Esophagus squamous epithelium (tissue), 5 donors: ENCODE measurements at places on chromosomes 2 and 18. TPM values are rescaled to one million over a fixed set of nuclear protein-coding genes. Genes with fewer than 3 reads are reported as not detected.

DNA sequence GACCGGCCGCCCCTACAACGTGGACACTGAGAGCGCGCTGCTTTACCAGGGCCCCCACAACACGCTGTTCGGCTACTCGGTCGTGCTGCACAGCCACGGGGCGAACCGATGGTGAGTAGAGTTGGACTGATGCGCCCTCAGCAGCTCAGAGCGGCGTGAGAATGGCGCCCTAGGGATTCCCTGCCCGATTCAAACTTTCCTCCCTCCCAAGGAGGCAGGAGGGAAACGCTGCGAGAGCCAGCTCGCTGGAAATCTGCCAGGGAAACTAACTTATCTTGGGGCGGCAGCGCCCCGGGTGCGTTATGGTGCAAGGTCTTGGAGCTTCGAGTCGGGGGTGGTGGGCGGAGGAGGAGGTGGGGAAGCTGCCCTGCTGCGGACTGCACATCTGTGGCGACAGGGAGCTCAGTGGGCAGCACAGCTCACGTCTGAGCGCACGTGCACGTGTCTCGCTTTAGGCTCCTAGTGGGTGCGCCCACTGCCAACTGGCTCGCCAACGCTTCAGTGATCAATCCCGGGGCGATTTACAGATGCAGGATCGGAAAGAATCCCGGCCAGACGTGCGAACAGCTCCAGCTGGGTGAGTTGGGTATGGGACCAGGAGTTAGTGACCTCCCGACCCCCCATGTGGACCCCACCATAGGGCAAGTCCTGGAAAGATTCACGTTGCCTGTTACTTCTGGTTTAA is 697 bp downstream of the ITGA4 start:
- H3K36me3 ChIP-seq, result no peaks in the 10 kb centered on the region
- peak; percentile 20 for DNase-seq
- H3K4me3 ChIP-seq, result peak overlapping the region; percentile 77

DNA sequence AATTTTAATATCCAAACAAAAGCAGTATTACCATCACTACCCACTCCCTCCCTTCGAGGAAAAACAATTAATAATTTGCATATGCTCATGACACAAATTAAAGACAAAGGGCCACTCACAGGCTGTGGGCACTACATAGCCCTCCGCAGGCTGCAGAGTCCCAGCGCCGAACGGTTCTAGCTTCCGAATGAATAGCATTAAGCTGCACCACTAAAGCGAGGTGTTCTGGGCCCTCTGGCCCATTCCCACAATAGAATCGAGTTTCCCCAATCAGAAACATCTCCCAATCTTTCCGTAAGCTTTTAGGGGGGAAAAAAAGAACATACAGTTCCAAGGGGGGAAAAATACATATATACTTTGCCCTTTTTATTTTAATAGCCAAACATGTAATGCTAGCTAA is 14.5 kb upstream of the SIX3 start:
- peaks cover 15% of the 10 kb centered on the region for H3K27me3 ChIP-seq
- H3K36me3 ChIP-seq, result no peaks in the 10 kb centered on the region
- no peak for DNase-seq
- no peak overlapping the region for H3K27ac ChIP-seq
- H3K4me1 ChIP-seq, result peaks cover 29% of the 10 kb centered on the region
- H3K4me3 ChIP-seq, result no peak overlapping the region

DNA sequence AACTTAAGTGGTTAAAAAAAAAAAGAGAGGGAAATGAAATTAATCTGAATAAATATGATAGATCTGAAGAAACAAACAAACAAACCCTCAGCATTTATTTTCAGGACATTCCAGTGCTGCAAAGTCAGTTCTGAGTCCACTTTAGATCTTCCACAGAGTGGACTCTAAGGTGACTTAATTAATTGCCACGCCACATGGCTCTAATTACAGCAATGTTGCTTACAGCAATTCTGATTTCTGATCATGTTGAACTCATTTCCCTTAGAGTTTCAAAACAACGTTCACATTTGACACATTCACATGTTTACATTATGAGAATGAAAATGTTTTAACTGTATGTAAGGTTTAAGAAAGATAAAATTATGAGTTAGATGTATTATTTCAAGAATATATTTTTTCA is 38.6 kb upstream of the RASGRP3 start:
- DNase-seq, result no peak
- H3K27ac ChIP-seq, result peak overlapping the region; percentile 24
- H3K36me3 ChIP-seq, result no peaks in the 10 kb centered on the region
- no peaks in the 10 kb centered on the region for H3K27me3 ChIP-seq
- no peaks in the 10 kb centered on the region for H3K4me1 ChIP-seq

Gene CTAGE1
- total RNA-seq, result not detected

- H3K27me3 ChIP-seq, result no peaks in the 10 kb centered on the region
- DNase-seq, result no peak
- H3K4me1 ChIP-seq, result no peaks in the 10 kb centered on the region
- H3K4me3 ChIP-seq, result no peak overlapping the region
- no peak overlapping the region for H3K27ac ChIP-seq
These were observed 336.7 kb downstream of the LPIN1 start for GRCh38 chr2:12083081-12083581.

Gene PTPRM
- 38.7 TPM for total RNA-seq

GRCh38 chr18:25457601-25458000 is 105.6 kb upstream of the ZNF521 start:
- no peak for DNase-seq
- no peak overlapping the region for H3K4me3 ChIP-seq
- no peaks in the 10 kb centered on the region for H3K4me1 ChIP-seq
- H3K27me3 ChIP-seq, result no peaks in the 10 kb centered on the region

Gene MXD1
- total RNA-seq, result 38.5 TPM

Gene CIB4
- not detected for total RNA-seq

- no peaks in the 10 kb centered on the region for H3K27me3 ChIP-seq
- no peak for DNase-seq
These were observed 141.1 kb downstream of the CDH20 start for GRCh38 chr18:61474341-61474740.

DNA sequence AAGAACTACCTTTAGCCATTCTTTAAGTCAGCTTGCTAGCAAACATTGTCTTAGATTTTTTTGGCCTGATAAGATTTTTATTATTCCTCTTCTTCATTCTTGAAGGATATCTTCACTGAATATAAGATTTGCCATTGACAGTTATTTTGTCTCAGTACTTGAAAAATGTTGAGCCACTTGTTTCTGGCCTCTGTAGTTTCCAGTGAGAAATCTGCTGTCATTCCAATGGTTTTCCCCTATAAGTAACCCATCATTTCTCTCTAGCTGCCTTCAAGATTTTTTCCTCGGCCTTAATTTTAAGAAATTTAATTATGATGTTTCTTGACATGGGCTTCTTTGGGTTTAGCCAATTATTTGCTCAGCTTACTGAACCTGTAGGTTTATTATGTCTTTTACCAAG is 32.6 kb downstream of the ACOXL start:
- no peaks in the 10 kb centered on the region for H3K27me3 ChIP-seq
- H3K4me1 ChIP-seq, result no peaks in the 10 kb centered on the region
- H3K27ac ChIP-seq, result no peak overlapping the region
- H3K4me3 ChIP-seq, result no peak overlapping the region

Gene RASGRP3
- total RNA-seq, result 1.9 TPM

Gene ACSL3
- 82.0 TPM for total RNA-seq

DNA sequence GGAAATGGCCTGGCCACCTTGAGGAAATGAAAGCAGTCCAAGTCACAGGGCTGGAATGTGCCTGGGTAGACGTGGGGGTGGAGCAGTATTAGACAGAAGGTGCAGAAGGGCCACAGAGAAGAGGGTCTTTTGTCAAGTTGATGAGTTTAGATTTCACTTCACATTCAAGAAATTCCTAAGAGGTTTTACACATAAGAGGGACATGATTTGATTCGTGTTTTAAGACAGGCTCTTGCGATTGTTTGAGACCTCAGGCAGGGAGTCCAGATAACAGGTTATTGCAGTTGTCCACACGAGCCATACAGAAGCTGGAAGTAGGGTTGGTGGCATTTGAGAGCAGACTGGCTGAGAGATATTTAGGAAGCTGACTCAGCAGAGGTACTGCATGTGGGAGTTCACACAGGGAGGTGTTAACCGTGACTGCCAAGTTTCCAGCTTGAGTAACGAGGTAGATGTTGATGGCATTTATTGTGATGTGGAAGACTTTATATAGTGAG is 64.6 kb downstream of the NEB start:
- no peaks in the 10 kb centered on the region for H3K4me1 ChIP-seq
- no peak overlapping the region for H3K4me3 ChIP-seq
- H3K27me3 ChIP-seq, result no peaks in the 10 kb centered on the region
- H3K27ac ChIP-seq, result no peak overlapping the region
- no peak for DNase-seq

Gene ATP8B1
- 39.1 TPM for total RNA-seq

DNA sequence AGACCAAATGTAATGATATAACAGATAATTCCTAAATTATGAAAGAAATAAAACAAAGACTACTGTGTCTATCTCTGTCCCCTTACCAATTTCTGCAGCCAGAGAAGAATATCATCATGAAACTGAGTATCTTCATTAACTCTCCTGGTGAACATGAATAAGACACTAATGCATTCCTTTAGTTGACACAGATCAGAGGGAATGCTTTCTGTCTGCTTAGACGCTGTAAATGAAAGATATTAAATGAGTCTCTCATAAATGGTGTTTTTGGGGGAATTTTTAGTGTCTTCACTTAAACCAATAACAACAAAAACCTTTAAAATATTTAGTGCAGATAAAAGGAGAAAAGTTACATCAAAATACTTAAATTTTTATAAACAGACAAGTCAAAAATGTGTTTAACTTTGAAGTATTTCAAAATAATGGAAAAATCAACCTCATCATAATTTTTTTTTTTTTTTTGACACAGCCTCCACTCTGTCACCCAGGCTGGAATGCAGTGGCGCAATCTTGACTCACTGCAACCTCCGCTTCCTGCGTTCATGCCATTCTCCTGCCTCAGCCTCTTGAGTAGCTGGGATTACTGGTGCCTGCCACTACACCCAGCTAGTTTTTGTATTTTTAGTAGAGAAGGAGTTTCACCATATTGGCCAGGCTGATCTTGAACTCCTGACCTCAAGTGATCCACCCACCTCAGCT is 16.0 kb downstream of the EPG5 start:
- H3K27ac ChIP-seq, result no peak overlapping the region
- no peaks in the 10 kb centered on the region for H3K27me3 ChIP-seq
- H3K4me1 ChIP-seq, result no peaks in the 10 kb centered on the region
- H3K4me3 ChIP-seq, result no peak overlapping the region
- DNase-seq, result no peak

- no peaks in the 10 kb centered on the region for H3K36me3 ChIP-seq
- no peak for DNase-seq
- H3K4me3 ChIP-seq, result no peak overlapping the region
- H3K27ac ChIP-seq, result no peak overlapping the region
These were observed 34.6 kb upstream of the SP9 start for GRCh38 chr2:174300114-174300513.

DNA sequence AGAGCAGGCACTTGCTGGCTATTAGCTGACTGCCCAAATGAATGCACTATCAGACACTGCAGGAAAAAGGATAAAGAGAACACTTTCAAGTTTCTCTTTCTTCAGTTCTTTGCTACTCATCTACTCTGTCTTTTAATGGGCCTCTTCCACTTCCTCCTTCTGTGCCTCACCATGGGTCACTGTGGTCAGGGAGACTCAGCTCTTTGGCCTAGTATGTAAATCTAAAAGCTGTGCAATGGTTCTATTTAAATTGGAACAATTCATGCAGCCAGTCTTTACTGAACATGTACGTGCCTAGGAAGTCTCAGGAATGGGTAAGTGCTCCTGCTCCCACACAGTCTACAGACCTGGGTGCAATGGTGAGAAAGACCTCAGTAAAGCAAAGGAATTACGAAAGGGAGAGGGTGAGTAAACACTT is 79.1 kb upstream of the DNMT3A start:
- H3K4me1 ChIP-seq, result no peaks in the 10 kb centered on the region
- no peaks in the 10 kb centered on the region for H3K36me3 ChIP-seq
- H3K27me3 ChIP-seq, result no peaks in the 10 kb centered on the region

GRCh38 chr2:201928363-201928762 is 105.3 kb upstream of the FZD7 start:
- H3K27me3 ChIP-seq, result peaks cover 8% of the 10 kb centered on the region
- no peak overlapping the region for H3K4me3 ChIP-seq
- no peaks in the 10 kb centered on the region for H3K4me1 ChIP-seq
- DNase-seq, result no peak
- H3K27ac ChIP-seq, result no peak overlapping the region

Gene FZD7
- total RNA-seq, result 11.3 TPM

GRCh38 chr18:63147973-63148372 is 171.6 kb downstream of the BCL2 start:
- H3K4me1 ChIP-seq, result peaks cover 77% of the 10 kb centered on the region
- H3K4me3 ChIP-seq, result no peak overlapping the region
- DNase-seq, result no peak
- H3K27me3 ChIP-seq, result no peaks in the 10 kb centered on the region
- H3K27ac ChIP-seq, result no peak overlapping the region

Gene MLPH
- 10.4 TPM for total RNA-seq

DNA sequence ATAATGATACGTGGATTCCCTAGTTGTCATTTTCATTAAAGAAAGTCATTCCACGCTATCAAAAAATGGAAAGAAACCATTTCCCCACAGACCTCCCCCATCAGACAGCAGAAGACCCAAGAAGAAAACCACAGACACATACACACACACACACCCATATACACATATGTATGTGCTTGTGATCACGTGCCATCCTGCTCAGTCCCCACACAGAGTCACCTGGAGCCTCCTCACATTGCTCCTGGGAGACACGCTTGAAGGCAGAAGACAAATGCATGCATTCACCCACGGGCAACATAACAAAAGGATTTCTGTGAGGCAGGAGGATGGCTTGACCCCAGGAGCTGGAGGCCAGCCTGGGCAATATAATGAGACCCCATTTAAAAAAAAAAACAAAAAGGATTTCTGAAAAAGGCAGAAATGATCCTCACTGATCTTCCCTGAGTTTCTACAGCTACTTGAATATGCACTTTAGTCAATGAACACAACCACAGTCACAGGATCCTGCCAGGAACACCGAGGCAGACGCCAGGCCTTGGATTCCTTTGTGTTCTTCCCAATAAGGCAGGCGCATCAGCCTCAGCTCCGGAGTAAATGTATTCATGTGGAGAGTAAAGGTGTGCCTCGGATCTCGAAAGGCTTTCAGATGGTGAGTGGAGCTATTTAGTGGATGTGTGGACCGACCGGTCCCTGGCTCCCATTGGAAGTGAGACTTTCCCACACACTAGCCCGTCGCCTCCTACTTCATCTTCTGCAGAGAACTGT is 21.0 kb downstream of the TGFBRAP1 start:
- H3K4me3 ChIP-seq, result no peak overlapping the region
- H3K27ac ChIP-seq, result no peak overlapping the region
- peaks cover 41% of the 10 kb centered on the region for H3K36me3 ChIP-seq
- H3K27me3 ChIP-seq, result no peaks in the 10 kb centered on the region

GRCh38 chr2:5287558-5288334 is 404.4 kb upstream of the SOX11 start:
- H3K4me3 ChIP-seq, result no peak overlapping the region
- no peak for DNase-seq
- H3K4me1 ChIP-seq, result no peaks in the 10 kb centered on the region
- H3K36me3 ChIP-seq, result no peaks in the 10 kb centered on the region
- H3K27me3 ChIP-seq, result no peaks in the 10 kb centered on the region
- H3K27ac ChIP-seq, result no peak overlapping the region

GRCh38 chr2:172087780-172088244 is 2.5 kb downstream of the DLX1 start:
- no peak overlapping the region for H3K27ac ChIP-seq
- H3K4me1 ChIP-seq, result peaks cover 74% of the 10 kb centered on the region
- no peak overlapping the region for H3K4me3 ChIP-seq
- H3K36me3 ChIP-seq, result no peaks in the 10 kb centered on the region
- peaks cover 52% of the 10 kb centered on the region for H3K27me3 ChIP-seq
- DNase-seq, result no peak

- H3K4me1 ChIP-seq, result peaks cover 44% of the 10 kb centered on the region
- H3K27ac ChIP-seq, result peak overlapping the region; percentile 95
- no peak for DNase-seq
These were observed 807 bp downstream of the GAREM1 start for GRCh38 chr18:32469691-32470459.

Gene KIAA2012
- total RNA-seq, result not detected
